ENCODE measurements at places on chromosomes 11 and 22.

DNA sequence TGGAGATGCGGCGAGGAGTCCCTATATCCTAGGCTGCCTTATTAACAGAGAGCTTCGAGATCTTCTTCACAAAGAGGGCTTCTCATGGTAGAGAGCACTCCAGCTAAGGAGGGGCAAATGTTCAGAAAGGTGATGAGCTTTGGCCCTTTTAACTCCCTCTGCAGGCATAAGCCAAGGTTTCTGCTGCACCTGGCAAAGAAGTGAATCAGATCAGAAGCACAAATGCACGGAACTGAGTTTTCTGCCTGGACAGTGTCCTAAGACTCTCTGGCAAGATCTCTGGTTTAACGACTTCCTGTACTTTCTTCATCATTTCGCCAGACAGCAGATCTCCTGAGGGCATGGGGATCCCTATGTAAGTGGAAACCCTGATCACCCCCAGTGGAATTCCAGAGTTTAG is 37.2 kb downstream of the POU2AF3 start:
- DNase-seq = no peak

GRCh38 chr22:43502306-43502874 is 90.6 kb downstream of the MPPED1 start:
- DNase-seq = no peak

- no peak for DNase-seq
These were observed 7.0 kb upstream of the GAB2 start for GRCh38 chr11:78424334-78425270.

DNA sequence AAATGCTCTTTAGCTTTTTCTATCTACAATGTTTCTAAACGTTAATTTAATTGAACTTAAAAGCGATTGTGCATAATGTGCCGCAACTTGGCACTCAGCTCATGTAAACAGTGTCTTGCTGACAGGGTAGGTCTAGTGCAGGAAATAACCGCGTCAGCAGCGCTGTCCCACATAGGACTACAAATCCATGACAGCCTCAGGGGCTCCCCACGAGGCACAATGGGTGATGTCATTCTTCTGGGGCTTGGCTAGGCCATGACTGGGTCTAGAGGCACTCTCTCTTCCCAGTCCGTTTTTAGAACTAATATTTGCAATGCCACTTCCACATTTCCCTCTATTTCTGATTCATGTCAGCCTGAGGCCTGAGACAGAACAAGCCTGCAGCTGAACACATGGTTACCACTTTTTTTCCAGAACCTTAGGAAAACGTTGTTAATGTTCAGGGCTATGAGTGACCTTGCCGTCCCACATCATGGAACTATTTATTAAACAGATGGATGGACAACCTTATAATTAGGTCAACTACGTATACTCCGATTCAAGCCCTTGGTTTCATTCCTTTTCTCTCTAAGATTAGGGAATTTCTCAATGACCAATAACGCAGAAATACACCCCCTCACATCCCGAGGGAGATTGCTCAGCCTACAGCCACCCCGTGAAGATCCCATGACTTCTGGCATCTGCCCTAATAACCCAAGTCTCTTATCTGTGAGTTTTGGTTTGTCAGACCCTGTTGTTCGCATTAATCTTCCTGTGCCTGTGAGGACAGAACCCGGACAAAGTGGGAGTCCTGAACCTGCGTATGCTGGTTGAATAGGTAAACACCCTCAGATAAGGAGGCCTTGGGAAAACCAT is 19.4 kb upstream of the SNX32 start:
- no peak for DNase-seq

GRCh38 chr11:27470166-27470565 is 2.4 kb downstream of the LGR4 start:
- no peak for DNase-seq

DNA sequence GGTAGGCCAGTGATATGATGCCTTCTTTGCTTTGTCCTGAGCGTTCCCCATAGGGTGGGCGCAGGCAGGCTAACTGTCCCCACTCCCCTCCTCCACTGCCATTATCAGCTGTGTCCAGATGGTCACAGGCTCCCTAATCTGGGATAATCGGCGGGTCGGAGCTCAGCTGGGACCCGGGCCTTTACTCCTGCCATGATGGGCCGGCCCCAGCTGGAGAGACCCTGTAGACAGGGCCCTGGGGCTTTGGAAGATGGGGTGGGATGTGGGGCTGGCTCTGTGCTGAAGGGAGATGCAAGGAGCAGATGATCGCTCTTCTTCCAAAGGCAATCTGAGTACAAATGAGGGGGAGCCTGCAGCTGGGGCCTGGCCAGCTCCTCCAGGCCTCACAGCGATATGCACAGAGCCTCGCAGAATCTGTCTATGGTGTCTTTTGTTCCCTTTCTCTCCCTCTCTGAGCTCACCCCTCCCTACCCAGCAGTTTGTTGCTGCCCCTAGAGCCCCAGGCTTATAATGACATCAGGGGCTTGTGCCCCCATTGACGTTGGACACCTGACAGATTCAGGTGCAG is 11.9 kb downstream of the KLHL35 start:
- no peak for DNase-seq

DNA sequence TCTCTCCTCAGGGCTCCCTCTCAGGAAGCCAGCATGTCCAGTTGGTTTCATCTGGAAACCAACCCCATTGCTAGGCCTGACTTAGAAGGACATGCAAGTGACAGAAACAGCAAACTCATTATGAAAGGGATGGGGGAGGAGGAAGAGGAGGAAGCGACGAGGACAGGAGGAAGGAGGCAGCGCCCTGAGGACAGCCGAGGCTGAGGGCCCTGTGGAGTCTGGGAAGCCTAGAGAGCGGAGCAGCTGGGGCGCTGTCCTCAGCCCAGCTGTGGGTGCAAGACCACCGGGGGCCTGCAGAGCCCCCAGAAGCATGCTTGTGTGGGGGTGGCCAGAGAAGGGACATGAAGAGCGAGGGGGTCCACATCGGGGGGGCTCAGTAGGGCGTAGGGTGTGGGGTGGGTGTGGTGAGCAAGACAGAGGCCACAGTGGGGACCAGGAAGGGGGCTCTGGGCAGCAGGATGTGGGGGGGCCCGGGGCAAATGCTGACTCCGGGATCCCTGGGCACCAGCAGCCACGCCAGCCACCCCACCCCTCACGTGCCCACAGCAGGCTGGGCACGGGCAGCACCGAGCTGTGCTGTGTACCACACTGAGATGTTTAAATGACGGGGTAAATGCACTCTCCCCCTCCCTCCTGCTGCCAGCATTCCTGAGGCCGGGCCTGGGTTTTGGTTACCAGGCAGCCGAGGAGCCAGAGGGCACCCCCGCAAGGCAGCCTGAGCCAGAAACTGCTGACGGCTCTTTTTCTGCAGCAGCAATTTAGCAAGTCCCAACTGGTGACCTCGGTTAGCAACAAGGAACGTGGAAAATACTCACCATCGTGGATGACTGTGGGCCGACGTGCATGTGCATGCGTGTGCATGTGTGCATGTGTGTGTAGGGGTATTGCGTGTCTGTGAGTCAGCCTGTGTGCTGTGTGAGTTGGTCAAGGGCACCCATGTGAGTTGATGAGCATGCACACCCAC is 82.7 kb upstream of the LINC01488 start:
- no peak for DNase-seq

DNA sequence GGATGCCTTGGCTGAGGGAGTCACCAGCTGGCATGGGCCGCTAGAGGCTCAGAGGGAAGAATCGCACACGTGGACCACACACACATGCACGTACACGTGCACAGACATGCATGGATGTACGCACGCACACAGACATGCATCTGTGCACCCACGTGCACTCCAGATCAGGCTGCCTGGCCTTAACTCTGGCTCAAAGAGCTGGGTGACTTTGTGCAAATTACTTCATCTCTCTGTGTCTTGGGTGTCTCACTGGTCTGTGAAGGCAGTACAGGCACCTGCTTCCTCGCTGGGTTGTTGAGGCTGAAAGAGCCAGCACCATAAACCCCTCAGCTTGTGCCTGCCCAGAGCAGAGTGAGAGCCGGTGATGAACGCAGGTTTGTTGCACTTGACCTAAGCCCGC is 28.7 kb downstream of the TMPRSS6 start:
- DNase-seq = no peak

DNA sequence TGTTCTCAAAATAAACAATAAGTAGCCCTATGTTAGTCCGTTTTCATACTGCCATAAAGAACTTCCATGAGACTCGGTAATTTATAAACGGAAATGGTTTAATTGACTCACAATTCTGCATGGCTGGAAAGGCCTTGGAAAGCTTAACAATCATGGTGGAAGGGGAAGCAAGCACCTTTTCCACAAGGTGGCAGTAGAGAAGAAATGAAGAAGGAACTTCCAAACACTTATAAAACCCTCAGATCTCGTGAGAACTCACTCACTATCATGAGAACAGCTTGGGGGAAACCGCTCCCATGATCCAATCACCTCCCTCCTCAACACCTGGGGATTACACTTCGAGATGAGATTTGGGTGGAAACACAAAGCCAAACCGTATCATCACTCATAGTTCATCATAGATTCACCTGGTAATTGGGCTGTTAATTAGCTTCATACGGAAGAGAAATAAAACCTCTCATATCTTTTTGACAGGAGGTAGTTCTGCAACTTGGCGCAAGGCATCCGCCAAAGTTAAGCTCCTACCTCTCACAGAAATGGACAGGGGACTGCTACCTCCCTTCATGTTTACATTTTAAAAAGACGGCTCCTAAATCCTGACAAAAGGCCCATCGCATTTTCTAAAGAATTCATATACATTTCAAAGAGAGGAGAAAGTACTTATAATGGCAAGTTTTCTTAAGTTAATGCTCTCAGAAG is 49.0 kb downstream of the MUC15 start:
- no peak for DNase-seq

- DNase-seq = no peak
These were observed 335 bp downstream of the TMEM138 start for GRCh38 chr11:61362542-61362875.

GRCh38 chr22:45488764-45489370 is 13.8 kb upstream of the FBLN1 start:
- DNase-seq = no peak

- DNase-seq = no peak
These were observed 10.4 kb upstream of the CDC42BPG start for GRCh38 chr11:64854534-64855502.

GRCh38 chr11:27041141-27041899 is 705 bp downstream of the BBOX1 start:
- no peak for DNase-seq

GRCh38 chr11:67295846-67296245 is 6.7 kb downstream of the ANKRD13D start:
- DNase-seq = no peak

GRCh38 chr22:46984751-46985506 is 222.5 kb downstream of the TBC1D22A start:
- DNase-seq = no peak

DNA sequence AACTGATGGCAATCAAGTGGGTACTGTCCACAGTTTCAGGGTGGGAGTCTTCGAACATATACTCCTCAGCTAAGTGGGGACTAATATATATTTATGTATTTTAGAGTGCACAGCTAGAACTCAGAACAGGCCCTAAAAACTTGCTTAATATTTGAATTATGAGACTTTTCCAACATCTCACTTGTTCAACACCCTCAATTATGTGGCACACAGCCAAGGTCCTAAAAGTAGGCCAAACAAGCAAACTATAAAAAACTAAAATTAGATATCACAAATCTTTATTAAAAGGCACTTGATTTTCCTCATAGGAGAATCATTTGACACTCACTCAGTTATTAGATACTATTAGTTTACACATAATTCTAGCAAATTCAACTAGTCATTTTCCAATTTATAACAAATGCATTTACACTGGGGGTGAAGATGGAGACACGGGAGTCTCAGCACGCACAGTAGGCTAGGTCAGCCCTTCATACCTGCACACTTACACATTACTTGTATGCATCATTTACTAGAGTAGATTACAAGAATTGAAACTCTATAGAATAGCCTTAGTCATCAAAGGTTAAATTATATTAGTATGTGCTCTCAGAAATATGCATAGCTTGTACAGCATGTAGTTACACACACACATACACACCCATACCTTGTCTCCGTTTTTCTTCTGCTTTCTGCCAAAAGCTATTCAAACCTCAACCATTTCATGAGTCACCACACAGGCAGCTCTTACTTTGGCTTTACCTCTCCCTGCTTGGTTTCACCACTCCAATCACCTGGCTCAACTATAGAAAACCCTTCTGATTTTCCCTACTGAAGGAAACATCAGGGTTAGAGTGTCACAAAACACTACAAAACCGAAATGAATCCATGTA is 171.5 kb downstream of the SBF2 start:
- DNase-seq = no peak

DNA sequence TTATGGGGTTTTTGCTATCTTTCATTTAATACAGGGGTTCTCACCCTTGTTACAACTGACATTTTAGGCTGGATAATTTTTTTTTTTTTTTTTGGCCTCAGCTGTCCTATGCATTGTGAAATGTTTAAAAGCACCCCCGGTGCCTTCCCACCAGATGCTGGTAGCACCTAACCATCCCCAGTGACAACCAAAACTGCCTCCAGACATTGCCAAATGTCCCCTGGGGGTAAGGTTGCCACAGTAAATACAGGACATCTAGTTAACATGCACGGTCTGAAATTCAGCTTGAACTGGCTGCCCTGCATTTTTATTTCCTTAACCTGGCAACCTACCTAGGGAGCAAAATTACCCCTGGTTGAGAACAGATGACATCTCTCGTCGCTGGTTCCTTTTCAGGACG is 72.4 kb downstream of the CYTH4 start:
- DNase-seq = no peak

DNA sequence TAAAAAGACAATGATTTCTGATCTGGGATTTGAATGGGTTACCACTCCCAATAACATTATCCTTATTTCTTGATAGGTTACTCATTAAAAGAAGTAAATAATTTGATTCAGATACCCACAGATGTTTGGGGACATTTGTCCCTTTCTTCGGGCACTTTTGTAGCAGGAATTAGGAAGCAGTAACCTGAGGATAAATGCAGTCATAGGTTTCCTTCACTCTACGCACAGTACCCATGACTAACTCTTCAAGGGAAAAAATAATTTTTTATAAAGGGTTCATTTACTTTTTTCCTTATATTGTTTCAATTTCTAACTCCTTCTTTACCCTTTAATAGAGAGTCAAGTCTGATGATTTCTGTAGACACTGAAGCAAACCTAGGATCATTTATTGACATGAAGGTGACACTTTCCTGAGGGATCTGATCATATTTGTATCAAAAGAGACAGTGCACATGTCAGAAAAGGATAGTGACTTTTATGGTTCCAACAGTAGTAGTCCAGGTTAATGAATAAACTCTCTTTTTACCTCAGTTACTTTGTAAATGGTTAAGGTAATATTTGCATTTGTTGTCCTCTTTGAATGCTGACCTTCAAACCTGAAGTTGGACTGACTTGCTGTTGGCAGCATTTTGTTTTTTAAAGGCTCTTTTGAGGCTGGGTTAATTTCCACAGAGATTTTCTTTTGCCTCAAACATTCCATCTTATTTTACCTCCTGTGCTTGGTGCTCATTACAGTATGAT is 1072.0 kb downstream of the LRRC4C start:
- DNase-seq = no peak

DNA sequence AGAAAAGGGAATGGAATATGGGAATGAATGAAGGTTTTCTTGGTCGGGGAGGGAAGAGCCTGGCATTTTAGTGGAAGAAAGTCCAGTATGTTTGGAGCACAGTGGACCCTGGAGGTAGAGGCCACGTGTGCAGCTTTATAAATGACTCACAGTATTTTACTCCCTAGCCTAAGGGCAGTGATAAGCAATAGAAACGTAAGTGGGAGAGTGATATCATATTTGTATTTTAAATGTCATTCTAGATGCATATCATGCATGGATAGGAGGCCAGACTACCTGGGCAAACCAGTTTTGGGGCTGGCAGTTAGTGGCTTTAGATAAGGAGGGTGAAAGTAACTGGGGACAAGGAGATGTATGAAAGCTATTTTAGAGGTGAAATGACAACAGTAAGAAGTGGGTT is 174.1 kb downstream of the ARHGAP42 start:
- no peak for DNase-seq

GRCh38 chr22:35544827-35545226 is 4.2 kb downstream of the RASD2 start:
- no peak for DNase-seq
